NCI-H748 treated with DMSO at 0.1 percent for 48 hours (cell line): ENCODE measurements at places on chromosomes 5 and 9.

DNA sequence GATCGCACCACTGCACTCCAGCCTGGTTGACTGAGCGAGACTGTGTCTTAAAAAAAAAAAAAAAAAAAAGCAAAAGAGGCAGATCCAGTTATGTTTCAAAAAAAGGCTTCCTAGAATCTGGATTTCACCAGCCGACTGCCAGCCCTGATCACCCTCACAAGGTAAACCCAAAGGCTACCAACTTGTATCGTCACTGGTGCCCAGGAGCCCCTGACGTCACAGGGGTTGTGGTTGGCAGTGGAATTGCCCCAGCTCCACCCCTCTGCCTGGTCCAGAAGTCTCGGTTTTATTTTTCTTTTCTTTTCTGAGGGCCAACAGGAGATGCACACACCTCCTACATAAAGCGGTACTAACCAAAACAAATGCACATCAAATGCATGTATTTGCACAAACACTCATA is 6.0 kb upstream of the LMX1B start:
- DNase-seq, result no peak

- no peak for DNase-seq
These were observed 104.8 kb upstream of the SREK1 start for GRCh38 chr5:66039296-66039695.

GRCh38 chr5:173090639-173091038 is 34.5 kb downstream of the CREBRF start:
- no peak for DNase-seq

- no peak for DNase-seq
These were observed 12.5 kb downstream of the SMARCA2 start for GRCh38 chr9:2027543-2028160.

- DNase-seq, result no peak
These were observed 499.7 kb downstream of the PDE4D start for GRCh38 chr5:59393585-59394420.

DNA sequence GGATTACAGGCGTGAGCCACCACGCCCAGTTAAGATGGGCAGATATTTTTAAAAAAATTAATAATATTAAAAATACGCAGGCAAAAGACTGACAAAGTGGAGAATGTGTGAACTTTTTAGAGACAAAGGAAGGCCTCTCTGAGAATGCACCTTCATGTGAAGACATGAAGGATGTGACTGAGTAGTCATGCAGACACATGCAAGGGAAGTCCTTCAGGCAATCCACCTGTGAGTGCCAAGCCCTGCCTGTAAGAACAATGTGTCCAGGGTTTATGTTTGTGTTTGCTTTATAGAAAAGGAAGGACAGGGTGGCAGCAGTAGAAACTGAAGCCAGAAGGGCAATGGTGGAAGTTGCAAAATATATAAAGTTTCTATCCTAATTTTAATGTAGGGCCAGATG is 169.2 kb downstream of the EDIL3 start:
- DNase-seq, result no peak

DNA sequence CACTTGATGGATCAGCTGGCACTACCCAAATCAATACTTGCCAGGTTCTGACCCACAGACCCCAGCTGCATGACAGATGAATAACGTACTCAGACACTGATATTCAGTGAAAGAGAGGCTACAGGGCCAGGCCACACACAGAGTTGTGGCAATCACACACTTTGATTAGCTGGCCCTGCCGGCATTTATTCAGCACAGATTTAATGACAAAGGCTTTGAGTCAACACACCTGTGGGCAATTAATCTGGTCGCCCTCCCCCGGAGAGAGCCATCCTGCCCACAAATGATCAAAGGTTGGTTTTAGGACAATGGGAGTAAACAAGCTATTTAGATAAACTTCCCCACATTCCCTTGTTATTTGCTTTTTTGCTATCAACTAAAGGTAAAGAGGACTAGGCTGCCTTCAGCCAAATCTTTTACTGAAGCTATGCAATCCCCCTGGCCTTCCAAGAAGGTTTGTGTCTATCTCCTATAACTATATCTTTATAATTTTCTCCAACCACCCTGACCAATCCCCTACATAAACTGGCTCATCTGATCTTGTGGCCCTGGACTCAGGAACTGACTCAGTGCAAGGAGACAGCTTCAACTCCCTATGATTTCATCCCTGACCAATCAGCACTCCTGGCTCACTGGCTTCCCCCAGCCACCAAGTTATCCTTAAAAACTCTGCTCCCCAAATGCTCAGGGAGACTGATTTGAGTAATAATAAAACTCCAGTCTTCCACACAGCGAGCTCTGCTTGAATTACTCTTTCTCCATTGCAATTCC is 12.7 kb upstream of the TRIM32 start:
- DNase-seq, result no peak

DNA sequence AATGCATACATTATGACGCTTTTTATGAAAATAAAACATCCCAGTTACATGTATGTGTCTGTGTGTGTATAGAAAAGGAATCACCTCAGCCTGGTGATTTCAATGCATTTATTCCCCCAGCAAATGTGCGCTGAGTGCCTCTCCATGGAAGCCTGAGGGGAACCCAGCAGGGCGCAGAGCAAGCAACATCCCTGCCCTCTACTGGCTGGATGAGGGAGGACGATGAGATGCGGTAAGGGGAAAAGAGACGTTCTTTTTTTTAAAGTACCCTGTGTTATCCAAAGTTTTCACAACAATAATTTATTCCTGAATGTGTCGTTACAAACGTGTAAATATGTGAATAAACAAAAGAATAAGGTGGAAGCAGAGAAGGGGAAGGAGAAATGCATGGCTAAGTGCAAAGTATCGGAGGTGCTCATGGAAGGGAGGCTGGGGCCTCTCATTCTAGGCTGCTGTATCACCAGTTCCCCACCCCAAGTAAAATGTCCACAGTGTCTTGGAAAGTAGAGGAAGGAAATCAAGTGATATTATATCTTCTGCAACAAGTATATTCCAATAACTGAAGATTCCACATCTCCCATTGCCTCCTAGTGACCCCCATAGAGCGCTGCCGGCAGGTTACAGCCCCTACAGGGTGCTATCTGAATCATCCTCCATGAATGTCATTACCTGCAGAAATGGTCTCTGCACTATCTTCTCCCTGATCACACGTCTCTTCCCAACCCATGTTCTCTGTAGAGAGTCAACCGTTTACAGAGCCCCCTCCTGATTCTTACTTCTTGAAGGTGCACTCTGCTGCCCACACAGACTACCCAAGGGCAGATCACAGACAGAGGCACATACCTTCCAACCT is 13.0 kb upstream of the ABLIM3 start:
- DNase-seq, result no peak

DNA sequence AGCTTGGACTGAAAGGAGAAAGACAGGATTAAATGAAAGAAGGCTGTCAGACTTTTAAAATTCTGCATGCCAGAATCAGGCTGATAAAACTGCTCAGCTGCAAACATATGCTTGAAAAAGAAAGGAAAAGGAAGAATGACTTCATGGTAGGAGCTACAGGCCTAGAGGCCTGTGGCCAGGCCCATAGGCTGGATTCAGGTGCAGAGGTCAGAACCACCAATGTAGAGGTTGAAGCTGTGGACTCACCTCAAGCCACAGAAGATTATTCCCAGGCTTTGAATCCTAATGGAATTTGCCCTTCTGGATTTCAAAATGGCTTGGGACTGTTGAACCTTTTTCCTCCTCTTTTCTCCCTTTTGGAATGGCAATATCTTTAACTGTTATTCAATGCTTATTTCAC is 47.7 kb downstream of the TMEM38B start:
- no peak for DNase-seq

- DNase-seq, result no peak
These were observed 16.8 kb downstream of the MACROH2A1 start for GRCh38 chr5:135382106-135382790.
